HuH-7.5 (cell line): ENCODE measurements at places on chromosomes 4 and X.

- DNase-seq: no peak
Measured at GRCh38 chr4:2281575-2282343, 19.9 kb upstream of the MXD4 start.

DNA sequence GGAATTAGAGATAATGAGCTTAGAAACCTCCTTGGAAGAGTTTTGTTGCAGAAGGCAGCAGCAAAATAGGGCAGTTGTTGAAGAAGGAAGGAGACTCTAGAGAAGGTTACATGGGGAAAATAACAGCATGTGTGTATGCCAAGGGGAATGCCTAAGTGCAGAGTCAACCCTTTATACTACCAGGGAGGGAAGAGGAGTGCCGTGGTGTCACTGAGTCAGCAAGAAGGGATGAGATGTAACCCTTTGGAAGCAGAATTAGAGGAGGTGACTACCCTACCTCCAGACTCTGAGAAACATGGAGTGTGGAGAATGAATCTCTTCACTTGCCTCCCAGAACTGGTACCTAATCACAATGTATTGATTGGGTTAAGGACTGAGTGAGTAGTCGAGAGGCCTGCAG lies 6.7 kb upstream of the GABRE start:
- DNase-seq: no peak

DNA sequence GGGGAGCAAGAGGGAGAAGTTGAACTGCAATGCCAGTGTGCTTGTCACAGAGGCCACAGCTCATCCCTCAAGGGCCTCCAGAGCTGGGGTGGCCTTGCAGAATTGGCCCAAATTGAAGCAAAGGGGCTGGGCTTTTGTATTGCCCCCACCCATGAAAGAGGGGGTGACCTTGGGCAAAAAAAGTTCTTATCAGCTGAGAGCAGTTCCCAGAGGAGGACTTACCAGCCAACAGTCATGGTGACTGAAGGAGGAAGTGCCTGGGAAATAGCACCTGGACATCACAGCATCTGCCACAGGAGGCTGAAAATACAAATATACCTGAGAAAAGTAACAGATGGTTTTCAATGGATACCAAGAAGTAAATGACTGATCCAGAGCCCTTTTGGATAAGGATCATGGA lies 262.4 kb downstream of the MID1IP1 start:
- no peak for DNase-seq

- no peak for DNase-seq
Measured at GRCh38 chr4:33116871-33117270, 2396.7 kb downstream of the PCDH7 start.

DNA sequence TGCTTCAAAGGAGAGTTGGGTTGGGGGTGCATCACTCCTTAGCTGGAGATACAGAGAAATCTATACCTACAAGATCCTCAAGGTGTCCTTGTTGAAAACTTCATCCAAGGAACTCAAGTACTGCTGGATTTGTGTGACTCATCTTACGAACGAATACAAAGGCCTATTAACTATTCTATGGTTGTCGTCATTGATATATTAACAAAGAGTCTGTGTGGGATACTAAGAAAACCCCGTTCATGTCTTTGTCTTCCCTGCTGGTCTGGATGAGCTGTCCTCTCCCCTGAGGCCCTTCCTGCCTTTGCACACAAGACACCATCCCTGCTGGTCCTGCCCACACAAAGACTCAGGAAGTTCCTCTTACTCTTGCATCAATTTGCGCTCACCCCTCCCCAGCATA lies 54.9 kb upstream of the IRF2 start:
- DNase-seq: no peak

- DNase-seq: no peak
Measured at GRCh38 chr4:182338063-182338462, 94.9 kb downstream of the TENM3 start.

DNA sequence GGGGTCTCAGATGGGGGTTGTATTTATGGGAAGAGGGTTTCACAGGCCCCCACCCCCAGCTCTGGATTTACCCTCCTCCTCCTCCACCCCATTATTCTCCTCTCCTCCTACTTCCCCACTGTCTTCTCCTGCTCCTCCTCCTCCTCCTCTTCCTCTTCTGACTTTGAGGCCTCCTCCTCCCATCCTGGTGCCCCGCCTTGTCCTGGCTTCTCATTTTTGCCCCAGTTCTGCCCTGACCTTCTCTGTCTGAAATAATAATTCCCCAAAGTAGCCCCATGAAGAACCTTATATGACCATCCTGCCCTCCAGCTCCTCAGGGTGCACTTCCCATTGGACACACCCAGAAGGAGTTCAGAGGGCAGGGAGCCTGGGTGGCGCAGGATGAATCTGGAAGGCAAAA lies 351.4 kb upstream of the GATB start:
- DNase-seq: no peak

DNA sequence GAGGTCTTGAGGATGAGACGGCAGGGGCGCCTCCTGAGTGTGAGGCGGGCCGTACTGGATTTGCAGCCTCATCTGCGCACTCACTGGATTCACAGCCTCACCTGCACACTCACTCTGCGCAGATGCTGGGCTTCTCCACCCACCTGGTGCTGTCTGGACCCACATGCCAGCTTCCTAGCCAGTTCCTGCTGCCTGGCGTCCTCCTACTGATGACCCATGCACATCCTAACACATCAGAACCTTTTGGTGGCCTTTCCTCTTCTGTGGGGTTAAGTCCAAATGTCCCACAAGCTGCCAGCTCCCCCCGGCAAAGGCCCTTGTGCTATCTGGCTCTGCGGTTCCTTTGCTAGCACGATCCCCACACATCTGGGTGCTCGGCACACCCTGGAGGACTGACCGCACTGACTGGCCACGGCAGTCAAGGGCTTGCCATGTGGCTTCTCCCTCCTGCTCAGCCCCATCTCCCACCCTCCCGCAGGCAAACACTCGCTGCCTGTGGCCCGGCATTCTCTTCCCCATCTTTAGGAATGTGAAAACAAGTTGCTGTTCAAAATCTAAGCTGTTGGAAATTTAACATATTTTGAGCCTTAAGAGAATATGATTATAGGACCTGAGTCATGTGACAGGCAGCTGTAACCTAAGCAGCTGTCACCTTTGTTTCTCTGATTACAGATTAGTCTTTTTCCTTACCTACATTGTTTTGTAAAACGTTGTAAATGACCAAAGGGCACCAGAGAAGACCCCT lies 39.4 kb upstream of the AFAP1 start:
- DNase-seq: no peak

GRCh38 chr4:13611283-13611842 lies 16.2 kb downstream of the BOD1L1 start:
- DNase-seq: no peak

DNA sequence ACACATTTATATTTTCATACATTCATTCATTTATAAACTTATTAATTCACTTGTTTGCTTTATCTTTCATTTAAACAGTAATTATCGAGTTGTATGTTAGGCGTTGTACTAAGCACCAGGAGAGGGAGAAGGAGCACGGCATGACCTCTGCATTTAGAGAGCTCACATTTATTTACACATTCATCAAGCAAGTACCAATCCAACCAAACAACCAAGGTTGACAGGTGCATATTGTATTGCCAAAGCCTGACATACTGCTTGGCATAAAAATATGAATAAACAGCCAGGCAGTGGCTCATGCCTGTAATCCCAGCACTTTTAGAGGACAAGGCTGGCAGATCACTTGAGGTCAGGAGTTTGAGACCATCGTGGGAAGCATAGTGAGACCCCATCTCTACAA lies 37.0 kb upstream of the CLNK start:
- DNase-seq: no peak

DNA sequence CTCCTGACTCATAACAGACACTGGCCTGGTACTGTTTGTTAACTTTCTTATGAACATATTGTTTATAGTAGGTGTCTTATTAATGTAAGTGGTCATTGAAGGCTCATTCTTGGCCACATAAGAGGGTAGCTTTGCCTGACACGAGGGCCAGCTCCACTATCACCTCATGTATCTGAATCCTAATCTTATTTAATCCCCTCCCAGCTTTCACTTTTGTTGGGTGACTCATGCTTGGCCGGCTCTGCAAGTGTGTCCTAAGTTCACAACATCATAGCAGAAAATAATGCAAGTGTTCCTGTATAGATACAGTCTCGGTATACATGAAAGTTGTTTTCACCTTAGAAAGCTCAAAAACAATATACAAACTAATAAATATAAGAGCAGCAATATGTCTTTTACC lies 283.8 kb downstream of the IQCM start:
- DNase-seq: no peak

DNA sequence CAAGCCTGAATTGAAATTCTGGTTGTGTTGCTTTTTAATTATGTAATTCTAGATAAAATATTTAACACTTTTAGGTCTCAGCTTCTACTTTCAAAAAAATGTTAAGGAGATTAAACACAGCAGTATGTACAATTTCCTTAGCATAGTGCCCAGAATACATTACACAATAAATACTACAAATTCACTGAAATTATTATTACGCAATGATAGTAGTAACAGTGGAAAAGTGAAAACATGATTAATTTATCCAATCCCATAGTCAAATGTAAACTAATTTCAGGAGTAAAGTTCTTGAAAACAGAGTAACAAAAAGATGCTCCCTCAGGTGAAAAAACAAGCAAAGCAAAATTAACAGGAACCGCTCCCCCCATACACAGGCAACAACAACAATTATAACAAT lies 1915.4 kb downstream of the STIM2 start:
- DNase-seq: no peak

DNA sequence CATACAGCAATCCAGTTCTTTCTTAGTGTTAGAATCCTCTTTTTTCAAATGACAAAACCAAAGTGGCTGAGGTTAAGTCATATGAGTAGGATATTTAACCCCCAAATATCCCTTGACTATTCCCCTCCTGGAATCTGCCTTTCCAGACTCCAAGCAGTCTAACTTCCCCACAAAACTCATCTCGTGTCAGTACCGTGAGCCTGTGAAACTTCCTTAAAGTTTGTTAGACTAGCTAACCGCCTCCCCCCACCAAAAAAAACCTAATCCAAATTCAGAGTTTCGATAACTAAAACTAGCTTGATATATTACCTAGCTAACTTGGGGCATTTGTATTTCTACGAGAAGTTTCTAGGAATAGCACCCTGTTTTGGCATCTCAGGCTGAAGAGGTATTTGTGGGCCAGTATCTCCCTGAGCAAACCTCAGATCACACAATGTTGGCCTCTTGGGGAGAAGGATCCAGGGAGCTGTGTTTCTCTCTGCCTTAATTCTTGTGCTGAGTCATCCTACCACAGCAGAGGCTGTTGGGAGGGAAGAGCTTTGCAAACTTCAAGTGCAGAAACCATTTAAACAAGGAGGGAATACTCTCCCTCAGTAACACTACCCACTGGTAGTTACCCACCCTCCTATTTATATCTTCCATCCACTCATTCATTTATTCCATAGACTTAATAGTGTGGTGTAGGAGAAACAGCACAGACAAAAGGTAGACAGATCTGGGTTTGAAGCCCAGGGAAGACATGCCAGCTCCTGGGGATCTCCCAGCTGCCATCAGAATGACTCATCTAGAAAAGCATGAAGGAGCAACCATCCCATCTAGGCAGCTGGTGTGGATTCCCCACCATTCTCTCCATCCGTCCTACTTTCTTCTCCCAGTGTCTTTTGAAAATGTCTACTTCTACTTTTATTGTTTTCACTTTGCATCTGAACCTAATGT lies 39.3 kb upstream of the TXK start:
- DNase-seq: no peak

- no peak for DNase-seq
Measured at GRCh38 chrX:71622576-71623450, 4.5 kb upstream of the CXCR3 start.

DNA sequence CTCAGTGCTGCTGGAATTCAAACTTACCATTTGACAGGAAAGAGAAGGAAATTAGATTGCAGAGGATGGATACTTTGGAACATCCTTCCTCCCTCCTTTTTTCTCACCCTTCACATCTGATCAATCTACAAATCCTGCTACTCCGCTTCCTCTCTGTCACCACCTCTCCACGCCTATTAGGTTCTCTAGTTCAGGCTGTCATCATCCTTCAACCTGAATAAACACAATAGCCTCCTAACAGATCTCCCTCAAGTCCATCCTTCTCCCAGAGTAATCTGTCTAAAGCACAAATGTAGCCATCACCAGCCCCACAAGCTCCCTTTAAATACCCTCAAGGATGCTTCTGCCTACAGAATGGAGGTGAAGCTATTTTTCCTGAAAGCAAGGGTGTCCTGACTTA lies 20.0 kb upstream of the SLAIN2 start:
- DNase-seq: no peak

DNA sequence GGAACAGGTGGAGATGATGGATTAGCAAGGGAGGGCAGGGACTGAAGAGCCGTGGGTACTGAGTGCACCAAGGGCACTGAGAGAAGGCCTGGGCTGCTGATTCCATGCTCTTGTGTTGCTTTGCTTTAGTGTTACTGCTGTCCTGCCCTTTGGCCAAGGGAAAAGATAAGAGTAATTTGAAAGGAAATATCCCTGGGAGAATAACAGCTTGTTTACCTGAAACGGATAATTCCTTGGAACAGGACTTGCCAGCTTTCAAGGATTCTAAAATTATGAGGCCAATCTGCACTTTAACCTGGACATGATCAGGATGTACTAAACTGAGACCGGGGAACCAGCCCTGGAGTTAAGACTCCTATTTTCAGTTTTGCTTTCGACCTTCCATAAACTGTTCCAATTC lies 20.4 kb downstream of the FAM9C start:
- no peak for DNase-seq

- DNase-seq: no peak
Measured at GRCh38 chrX:11081511-11081910, 29.6 kb upstream of the HCCS start.

DNA sequence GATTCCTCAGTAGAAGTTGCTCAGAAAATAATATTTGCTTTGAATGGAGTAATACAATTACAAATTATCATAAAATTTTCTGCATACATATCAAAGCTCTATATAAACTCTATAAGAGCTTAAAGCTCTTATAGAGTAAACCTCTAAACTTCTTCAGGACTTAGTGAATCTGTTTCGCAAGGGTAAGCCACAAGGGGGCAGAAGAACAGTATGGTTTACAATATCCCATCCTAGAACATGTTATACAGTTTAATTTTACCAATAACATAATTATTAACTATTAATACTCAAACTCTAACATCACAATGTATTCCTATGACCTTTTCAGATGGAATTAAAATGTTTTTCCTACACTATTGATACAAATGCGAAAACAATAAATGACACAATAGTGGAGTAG lies 33.8 kb upstream of the SPANXN1 start:
- DNase-seq: no peak
